ENCODE measurements at places on chromosomes 16 and 17.

- DNase-seq, result no peak
Measured at GRCh38 chr17:68963958-68964357, 8.8 kb upstream of the ABCA8 start.

DNA sequence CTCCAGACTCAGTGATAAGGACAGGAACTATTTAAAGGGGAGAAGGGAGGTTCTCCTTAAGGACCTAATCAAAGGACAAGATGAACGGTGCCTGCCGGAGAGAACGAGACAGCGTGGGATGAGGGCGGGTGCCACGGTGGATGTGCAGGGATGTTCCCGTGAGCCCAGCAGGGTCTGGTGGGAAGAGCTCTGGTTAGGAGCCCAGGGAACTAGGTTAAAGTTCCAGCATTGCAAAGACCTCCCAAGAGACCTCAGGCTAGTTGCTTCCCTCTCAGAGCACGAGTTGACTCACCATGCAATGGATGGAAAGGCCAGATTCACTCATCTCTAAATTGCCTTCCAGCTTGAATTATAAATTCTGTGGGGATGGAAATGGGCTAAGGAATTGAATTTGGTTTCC, 14.7 kb downstream of the CCR7 start:
- no peak for DNase-seq

DNA sequence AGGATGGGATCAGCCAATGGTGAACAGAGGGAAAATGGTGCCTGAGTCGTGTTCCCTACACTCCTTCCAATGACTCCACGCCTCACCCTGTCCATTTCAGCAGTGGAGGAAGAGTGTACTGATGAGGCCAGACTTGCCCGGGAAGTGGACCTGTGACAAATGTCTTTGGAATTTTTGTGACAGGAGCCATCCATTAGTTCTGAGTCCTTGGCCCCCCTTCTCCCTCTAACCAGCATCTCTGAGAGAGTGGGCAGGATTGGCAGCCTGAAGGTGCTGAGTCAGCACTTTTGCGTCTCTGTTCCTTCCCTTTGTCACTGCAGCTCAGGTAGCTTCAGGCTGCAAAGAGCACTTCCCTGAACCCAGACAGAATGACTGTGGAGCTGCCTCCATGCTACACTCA, 30.8 kb downstream of the BEAN1 start:
- DNase-seq, result no peak

GRCh38 chr17:41483991-41484826, 3.3 kb upstream of the KRT35 start:
- no peak for DNase-seq

DNA sequence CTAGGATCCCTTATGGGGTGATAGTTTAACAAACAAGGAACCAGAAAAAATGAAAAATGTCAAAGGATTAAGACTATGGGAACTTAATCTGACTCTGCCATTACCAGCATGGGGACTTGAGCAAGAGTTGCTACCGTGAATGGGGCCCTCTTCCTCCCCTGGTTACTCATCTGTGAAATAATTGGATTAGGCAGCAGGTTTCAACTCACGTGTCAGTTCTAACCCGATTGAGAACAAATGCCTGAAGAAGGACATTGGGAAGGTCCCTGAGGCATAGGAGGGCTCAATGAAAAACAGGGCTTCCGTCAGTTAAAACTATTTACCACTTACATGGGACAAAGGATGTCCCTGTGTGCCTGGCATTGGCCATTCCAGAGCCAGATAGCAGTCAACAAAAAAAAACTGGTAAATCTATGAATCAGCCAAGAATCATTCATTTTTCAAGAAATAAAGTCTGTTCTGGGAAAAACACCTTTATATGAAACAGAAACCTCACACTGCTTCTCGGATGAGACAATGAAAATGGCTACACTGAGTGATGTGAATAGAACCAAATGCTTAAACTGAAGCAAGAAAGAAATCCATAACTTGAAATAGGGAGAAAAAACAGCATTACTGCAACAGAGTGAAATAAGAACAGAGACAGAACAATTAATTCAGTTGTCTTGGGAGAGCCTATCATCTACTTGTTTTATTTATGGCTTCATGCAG, 104.3 kb downstream of the ADAMTS18 start:
- DNase-seq, result no peak

DNA sequence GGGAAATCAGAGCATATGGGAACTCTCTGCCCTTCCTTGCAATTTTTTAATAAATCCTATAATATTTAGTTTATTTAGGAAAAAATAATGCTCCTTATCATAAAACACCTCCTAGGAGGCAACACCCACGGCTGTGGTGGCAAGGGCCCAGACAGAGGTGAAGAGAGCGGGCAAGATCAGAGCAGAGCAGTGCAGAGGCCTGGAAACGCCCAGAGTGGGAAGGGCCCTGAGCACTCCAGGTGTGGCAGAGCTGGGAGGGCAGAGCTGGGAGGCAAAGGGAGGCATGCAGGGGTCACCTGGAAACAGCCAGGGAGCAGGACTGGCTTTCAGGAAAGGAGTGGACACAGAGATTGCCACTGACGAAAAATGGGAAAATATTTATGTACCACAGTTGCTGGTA, 17.3 kb downstream of the FBXO31 start:
- DNase-seq, result no peak

DNA sequence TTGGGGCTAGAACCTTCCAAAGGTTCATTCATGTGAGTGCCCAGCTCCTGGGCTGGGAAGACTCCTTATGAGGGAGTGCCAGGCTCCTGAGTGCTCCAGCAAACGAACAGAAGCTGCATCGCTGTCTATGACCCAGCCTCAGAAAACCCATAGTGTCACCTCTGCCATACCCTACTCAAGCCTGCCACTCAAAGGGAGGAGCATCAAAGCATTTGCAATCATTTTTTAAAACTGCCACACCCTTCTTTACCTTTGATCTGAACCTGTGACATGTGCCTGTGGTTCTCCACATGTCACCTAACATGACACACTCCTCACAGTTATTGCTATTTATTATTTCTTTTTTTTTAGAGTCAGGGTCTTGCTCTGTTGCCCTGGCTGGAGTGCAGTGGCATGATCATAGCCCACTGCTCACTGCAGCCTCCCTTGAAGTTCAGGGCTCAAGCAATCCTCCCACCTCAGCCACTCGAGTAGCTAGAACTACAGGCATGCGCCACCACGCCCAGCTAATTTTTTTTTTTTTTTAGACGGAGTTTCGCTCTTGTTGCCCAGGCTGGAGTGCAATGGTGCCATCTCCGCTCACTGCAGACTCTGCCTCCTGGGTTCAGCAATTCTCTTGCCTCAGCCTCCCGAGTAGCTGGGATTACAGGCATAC, 7.3 kb upstream of the KDM8 start:
- peak; percentile 10 for DNase-seq

GRCh38 chr17:8739097-8739496, 5.5 kb downstream of the CCDC42 start:
- no peak for DNase-seq

DNA sequence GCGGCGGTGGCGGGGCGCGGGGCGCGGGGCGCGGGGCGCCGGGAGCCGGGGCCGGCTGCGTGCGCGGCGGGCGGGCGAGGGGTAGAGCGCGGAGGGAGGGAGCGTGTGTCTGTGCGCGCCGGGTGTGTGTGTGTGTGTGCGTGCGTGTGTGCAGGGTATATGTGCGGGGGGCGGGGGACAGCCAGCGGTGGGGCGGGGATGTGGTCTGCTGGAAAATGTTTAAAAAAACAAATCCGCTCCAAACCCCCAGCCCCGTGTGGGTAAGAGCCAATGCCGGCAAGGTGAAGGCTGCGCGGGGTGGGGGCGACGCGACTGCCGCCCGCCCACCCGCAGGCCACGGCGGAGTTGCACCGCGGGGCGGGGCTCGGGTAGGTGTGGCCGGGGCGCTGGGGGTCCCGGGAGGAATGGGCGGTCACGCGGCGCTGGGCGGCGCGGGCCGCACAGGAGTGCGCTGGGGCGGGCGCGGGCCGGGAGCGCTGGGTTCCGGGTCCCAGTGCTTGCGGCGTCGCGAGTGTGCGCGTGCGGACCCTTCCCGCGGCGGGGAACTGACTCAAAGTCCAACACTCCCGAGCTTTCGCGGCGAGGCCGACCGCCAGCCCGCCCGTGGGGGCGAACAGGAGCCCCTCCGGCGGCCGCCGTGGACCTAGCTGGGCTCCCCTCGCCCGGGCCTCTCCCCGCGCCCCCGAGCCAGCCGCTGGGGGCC, at the start of gene CYGB:
Gene CYGB (minus strand): TSS at position 132 of the 703 bp plus-strand sequence. CDS start 167 bp downstream, outside the sequence.
- no peak for DNase-seq

- DNase-seq, result no peak
Measured at GRCh38 chr16:11254913-11255736, 879 bp downstream of the SOCS1 start.

DNA sequence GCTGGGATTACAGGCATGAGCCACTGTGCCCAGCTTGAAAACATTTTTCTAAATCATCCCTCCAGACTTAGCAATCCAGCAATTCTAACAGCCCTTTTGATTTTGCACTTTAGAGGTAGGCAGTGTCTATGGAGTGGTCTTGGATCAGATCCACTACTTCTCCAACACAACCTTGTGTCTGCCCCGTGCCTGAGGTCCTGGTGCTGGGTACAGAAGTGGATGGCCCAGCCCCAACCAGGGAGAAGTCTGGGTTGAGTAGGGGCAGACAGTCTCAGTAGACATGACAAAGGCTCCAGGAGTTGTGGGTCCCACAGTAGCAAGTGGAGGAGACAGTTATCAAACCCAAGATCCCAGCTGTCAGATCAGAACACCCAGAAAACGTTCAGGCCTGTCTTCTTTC, 71.9 kb upstream of the CACNG5 start:
- no peak for DNase-seq

GRCh38 chr16:23608194-23608593, 12.1 kb upstream of the NDUFAB1 start:
- DNase-seq, result no peak

- DNase-seq, result no peak
Measured at GRCh38 chr16:84184775-84185174, 2.1 kb downstream of the TAF1C start.

- no peak for DNase-seq
Measured at GRCh38 chr16:50290856-50291255, 24.5 kb downstream of the ADCY7 start.

DNA sequence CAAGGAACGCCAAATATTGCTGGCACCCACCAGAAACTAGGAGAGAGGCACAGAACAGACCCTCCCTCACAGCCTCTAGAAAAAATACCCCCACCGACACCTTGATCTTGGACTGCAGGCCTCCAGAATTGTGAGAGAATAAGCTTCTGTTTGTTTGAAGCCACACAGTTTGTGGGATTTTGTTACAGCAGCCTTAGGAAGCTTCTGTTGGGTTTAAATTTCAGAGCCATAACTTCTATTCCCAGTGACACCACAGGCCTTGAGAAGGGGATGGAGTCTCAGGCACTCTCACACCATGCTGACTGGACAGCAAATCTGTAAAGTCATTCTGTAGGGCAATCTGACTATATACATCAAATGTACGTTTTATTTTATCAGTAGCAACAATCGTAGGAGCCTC, 38.6 kb downstream of the RNF112 start:
- no peak for DNase-seq

- DNase-seq, result no peak
Measured at GRCh38 chr16:85498607-85499006, 114.5 kb upstream of the GSE1 start.

DNA sequence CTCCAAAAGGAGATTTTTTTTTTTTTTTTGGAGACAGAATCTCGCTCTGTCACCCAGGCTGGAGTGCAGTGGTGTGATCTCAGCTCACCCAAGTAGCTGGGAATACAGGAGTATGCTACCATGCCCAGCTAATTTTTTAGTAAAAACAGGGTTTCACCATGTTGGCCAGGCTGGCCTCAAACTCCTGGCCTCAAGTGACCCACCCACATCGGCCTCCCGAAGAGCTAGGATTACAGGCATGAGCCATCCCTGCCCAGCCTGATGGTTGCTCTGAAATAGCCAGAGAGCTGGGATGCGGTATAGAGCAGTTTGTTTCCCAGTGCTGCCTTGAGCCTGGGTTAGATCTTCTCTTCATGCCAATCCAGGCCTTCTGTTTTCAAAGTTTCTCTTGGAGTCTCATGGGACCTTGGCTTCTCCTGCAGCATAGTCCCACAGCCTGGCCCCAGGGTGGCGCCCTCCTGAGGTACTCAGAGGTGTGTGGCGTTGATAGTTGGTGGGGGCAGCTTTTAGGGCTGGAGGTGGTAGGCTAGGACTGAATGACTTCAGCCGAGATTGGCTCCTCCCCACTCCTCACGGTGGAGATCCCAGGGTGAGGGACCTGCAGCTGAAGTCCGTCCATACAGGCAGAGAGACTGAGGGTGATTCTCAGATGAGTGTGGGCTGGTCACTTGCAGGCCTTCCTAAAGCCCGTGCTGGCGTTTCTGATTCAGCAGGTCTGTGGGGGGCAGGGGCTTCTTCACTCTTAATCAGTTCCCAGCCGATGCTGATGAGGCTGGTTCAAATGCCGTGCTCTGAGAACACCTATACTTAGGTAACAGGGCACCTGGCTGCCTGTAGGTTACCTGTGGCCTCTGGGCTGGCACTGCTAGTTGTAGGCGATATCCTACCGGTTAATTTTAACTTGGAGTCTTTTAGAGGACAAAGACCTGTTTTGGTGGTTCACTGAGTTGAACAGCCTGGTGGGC, 52.0 kb downstream of the TNFRSF13B start:
- DNase-seq, result no peak

GRCh38 chr16:30525844-30526136, 576 bp downstream of the ZNF768 start:
- DNase-seq, result no peak

All from activated CD8-positive, alpha-beta memory T cell treated with anti-CD3 and anti-CD28 coated beads for 4 hours (primary cell).